ENCODE measurements at places on chromosomes 2 and 18.

DNA sequence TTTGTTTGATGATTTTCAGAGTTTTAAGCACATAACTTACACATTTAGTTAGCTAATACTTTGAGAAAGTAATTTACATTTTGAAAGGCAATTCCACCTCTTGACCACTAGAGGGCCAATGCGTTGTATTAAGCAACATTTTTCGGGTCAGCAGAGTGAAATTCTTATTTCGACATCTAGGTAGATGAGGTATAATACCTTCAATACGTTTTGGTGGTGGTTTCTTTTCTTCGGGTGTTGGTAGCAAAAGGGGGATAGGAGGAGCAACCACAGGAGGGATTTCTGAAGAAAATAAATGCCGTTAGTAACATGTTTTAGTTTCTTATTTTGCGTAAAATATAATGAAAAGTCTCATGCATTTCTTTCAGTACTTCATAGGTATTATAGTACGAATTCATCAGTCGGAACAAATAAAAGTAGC, 106.3 kb downstream of the TTN start:
- no peak for DNase-seq

DNA sequence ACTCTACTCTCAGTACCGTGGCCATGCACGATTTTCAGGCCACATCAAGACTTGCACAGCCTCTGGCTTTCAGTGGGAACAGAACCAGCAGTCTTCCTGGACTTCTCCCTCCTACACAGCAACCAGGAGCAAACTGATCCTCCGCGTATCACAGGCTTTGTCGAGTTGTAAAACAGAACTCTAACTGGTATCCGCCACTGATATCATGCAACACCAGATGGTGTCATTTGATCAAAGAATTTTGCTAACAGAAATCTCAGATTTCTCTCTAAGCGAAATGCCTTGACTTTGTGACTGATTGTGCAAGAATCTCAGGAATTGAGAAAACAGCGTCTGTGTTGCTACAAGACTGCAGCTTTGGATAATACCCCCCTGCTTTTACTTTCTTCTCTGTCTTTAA, 85.7 kb downstream of the COPS8 start:
- DNase-seq, result no peak

DNA sequence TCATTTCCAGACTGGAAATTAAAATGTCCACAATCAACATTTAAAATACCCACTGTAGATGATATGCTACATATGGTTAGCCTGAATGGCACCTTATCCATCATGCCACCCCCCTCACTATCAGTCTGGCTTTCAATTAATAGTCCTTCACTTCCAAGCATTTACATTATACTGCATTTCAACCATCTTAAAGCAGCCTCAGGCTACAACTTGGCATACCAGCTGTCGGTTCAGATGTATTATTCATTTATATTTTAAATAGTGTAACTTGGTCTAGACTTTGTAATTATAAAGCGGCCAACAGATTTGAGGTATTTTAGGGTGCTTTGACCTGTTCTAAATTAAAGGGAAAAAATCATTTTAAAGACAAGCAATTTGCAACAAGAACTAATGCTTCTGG, 2.6 kb downstream of the GCG start:
- DNase-seq, result no peak

DNA sequence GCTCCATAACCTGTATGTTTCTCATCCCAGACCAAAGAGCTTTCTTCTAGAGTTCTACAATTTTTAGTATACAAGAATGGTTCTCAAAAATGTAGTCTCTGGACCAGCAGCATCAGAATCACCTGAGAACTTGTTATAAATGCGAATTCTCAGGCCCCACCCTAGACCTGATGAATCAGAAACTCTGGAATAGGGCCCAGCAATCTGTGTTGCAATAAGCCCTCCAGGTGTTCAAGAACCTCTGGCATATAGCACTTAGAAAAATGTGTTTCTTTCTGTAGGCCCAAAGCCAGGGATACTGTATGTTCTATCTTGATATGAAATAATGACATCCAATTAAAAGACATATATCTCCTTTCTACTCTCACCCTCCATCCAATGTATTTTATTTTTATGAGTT, 10.4 kb downstream of the PAIP2B start:
- DNase-seq, result no peak

DNA sequence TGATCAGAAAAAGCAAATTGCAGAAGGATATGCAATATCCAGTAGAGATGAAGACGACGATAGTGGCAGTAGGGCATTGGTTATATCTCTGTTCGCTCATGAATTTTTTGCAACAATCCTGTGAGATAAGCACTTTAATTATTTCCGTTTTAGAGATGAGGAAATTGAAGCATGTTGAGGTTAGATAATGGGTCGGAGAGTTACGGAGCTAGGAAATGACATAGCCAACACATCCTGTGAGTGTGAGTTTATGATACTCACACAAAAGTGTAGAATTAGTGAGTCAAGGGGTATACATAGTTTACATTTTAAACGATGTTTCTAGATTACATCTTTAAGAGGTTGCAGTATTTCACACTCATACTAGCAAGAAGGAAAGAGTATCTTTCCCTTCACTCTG, 123.1 kb upstream of the ARL4C start:
- no peak for DNase-seq

- no peak for DNase-seq
These were observed 8.3 kb upstream of the COL6A3 start for GRCh38 chr2:237422309-237422708.

GRCh38 chr2:164896634-164897355, 55.2 kb upstream of the COBLL1 start:
- DNase-seq, result no peak

DNA sequence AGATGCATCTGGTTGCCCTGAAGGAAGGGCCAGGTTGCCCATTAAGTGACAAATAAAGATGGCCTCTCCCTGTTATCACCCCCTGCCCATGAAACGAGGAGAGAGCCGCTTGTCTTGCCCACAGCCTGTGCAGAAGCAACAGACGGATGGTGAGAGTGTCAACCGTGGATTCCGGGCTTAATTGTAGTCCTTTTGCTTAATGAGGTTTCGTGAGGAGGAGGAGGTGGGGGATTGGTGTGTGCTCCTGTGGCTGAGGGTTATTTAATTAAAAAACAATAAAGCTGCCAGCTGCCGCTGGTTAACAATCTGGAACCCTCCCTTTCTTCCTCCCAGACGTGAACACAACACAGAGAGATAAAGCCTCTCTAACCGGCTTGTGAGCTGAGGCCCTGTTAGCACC, 188.0 kb upstream of the PARD3B start:
- no peak for DNase-seq

- no peak for DNase-seq
These were observed 79.9 kb downstream of the EPAS1 start for GRCh38 chr2:46377101-46377581.

DNA sequence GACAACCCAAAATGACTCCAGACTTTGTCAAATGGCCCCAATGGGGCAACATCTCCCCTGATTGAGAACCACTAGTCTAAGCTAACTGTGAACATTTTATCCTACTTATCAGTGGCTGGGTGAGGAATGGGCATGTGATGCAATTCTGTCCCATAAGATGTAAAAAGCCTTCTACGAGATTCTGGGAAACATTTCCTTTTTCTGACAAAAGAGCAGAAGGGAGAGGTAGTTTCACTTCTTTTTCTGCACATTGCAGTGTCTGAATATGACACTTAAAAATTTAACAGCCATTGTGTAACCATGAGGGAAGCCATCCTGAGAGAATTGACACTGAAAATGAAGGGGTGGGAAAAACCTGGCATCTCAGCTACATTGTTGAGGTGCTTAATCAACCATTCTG, 17.3 kb upstream of the MARCHF4 start:
- DNase-seq, result no peak

GRCh38 chr2:8535469-8535795, 146.4 kb upstream of the ID2 start:
- DNase-seq, result no peak

DNA sequence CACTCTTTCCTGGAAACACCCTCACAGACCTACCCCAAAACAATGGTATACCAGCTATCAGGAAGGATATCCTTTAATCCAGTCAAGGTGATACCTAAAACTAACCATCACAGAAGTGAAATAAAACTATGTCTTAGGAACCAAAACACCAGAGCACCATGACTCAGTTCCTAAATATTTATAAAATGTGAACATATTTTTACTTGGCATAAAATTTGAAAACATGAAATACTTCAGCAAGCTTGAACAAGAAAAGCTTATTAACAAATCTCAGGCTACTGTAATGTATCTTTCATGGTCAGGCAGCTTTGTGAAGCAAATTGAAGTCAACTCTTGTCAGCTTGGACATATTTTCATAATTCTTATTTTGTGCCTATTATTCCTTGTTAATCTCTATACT, 440.8 kb upstream of the CDH20 start:
- DNase-seq, result no peak

GRCh38 chr2:113974727-113975126, 84.8 kb downstream of the ACTR3 start:
- DNase-seq, result no peak

- no peak for DNase-seq
These were observed 11.1 kb downstream of the KLF11 start for GRCh38 chr2:10054424-10054823.

GRCh38 chr2:13066676-13067075, 349.9 kb downstream of the TRIB2 start:
- no peak for DNase-seq

- no peak for DNase-seq
These were observed 38.2 kb downstream of the CYP27C1 start for GRCh38 chr2:127181851-127182250.

DNA sequence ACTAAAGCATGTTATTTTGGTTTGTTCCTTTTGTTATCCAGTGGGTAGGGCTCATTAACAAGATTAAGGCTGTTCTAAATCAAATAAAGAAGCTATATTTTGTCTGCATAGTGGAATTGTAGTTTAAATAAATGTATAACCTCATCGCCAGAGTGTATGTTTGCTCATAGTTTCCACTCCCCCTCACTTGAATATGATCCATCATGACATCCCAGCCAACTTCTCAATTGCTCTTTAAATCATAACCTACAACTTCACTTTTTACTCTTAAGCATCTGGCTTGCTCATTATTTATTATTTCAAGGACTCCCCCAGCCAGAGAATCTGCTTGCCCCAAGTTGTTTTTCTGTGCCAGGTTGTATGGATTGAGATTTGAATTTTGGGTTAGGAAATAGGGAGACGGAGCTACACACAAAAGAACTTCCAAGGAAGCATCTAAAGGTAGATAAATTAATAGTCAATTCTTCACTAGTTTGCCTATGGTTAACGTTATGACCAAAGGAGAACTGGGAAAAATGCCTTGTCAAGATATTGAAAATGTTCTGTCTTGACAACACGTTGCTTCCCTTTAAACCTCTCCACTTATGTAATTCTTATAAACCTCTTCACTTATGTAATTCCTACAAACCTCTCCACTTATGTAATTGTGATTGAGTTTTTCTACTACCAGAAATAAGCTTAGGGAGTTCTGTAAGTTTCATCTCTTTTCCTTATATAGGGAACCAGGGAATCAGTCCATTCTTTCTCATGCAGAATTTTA, 55.4 kb upstream of the UPP2 start:
- DNase-seq, result no peak

DNA sequence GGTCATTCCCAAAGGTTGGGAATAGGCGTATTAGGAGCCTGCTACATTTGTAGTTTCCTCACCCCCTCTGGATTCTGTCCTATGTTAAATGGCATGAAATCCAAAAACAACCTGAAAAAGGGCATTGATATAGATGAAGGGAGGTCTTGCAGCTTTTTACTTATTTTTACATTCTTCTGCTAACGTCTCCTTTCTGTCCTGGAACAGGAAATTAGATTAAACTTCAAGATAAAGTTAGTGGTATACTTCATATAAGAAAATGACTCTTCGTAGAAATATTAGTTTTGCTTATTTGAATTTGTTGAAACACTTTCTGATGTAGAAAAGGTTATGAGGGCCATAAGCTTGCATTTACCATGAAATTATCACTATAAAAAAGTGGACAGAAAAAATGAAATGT, 694.5 kb downstream of the ADCYAP1 start:
- DNase-seq, result no peak

GRCh38 chr2:124316881-124317605, 292.0 kb downstream of the CNTNAP5 start:
- DNase-seq, result no peak

Data from left ventricle myocardium inferior (tissue), 1 donor.